ENCODE measurements at places on chromosomes 3 and 15.

DNA sequence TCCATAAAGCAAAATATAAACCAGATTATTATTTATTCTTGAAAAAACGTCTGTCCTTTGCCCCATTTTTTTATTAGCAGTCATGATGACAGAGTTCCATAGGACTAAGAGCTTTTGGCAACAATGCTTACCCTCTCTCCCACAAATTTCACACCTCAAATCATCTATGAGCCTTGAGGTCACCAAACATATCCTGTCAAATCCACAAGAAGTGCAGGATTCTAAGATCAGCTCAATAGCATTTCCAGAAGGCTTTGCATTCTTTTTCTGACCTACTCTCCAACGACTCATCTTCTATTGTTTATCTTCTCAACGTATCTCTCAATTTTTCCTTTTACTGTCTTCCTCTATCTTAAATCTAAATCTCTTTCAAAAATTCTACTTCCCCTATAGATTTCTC, 619.1 kb upstream of the BCHE start:
- no peak for DNase-seq

DNA sequence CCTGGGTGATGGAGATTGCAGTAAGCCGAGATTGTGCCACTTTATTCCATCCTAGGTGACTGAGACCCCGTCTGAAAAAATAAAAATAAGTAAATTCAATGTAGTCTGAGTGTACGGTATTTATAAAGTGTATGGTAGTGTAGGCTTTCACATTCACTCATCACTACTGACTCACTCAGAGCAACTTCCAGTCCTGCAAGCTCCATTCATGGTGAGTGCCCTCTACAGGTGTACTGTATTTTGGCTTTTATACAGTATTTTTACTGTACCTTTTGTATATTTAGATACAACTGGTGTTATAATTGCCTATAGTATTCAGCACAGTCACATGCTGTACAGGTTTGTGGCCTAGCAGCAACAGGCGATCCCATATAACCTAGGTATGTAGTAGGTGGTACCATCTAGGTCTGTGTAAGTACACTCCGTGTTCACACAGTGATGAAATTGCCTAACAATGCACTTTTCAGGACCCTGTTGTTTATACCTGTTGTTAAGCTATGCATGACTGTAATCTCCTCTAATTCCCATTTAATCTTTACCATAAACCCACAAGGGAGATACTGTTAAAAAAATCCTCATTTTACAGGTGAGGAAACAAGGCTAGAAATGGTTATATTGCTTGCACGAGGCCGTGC, 19.3 kb downstream of the CACNA1D start:
- DNase-seq, result no peak

DNA sequence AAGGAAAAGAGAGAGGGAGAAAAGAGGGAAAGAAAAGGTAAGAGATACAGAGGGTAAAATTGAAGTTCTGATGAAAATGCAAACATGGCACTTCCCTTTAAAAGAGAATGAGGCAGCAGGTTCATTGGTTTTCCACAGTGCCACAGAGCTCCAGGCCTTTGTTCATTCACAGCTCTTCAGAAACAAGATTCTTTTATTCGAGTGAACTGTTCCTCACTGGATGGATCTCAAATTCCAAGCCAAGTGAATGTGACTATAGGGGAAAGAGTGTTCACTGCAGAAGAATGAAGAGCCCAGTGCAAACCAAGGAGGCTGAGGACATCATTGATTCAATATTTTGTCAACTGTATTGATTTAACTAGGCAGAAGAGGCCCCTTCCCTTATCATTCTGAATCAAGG, 280.3 kb upstream of the PROK2 start:
- DNase-seq, result no peak

GRCh38 chr3:6097556-6097955, 763.4 kb upstream of the GRM7 start:
- no peak for DNase-seq

DNA sequence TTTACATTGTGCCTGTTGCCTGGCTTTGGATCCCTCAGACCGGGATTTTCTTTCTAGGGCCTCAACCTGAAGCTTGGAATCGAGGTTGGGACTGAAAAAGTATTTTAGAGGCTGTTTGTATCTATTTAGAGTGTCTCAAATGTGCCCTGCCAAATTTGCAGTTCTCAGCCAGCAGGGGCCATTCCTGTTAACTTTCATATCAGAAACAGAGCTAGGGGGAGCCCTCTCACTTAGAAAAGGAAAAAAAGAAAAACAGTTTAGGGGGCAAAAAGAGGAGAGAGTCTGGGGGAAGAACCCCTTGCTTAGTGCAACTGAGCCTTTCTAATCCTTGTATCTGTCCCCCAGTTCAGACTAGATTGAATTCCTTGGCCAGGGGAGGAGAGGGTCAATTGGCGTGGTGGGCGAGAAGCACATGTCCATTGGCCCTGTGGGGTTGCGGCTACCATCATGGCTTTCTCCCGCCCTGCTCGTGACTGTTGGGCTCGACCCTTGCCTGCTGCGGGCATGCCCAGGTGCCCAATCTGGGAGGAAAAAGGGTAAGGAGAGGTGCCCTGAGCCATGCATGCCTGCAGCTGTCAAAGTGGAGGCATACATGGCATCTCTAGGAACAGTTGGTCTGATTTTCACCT, 101.6 kb downstream of the CFAP44 start:
- no peak for DNase-seq

DNA sequence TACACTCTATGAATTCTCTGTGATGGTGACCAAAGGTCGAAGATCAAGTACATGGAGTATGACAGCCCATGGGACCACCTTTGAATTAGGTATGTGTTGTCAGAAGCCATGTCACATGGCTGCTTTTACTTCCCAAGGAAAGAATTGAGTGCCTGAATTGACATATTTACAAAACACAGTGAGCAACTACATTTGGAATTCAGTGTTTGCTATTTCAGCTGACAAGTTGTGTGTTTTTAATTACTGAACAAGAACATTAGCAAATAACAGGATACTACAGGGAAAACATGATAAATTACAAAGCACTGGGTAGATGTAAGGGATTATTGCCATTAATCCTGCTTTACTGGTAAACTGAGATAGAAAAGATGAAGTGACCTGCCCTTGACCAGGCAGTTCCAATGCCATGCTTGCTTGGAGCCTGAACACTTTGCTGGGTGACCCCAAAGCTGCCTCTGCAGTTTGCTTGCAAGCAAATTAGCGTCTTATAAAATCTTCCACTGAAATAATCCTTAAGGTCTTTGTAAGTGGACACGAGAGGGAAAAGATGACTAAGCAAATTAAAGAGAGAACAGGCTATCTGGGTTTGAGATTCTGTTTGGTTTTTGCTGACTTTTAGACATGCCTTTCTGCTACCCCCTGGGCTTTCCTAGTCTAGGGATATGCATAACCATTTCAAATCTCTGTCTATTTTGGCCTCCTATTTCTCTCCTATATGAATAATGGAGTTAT, 98.2 kb downstream of the HCN4 start:
- DNase-seq, result no peak

DNA sequence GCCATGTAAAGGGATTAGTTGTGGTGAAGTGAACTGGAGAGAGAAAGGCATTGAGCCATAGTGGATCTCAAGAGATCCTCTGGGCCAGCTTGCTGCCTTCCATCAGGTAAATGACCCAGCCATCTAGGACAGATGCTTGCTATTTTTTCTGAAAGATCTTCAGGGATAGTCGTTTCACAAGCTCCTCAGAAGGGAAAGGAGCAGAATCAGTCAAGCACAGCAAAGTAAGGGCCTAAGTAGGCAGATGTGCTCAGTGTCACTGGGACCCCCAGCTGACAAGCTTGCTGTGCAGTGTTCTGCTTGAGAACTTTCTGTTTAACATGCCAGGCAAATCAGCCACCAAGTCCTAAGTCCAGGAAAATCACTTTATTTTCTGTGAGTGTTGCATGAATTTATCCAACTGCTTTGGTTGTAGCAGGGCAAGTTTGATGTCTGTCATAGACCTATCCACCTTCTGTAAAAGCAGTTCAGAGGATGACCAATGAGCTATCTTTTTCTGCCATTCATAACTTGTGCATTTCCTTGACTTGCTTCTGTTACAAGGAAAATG, 319.8 kb downstream of the IL5RA start:
- no peak for DNase-seq

DNA sequence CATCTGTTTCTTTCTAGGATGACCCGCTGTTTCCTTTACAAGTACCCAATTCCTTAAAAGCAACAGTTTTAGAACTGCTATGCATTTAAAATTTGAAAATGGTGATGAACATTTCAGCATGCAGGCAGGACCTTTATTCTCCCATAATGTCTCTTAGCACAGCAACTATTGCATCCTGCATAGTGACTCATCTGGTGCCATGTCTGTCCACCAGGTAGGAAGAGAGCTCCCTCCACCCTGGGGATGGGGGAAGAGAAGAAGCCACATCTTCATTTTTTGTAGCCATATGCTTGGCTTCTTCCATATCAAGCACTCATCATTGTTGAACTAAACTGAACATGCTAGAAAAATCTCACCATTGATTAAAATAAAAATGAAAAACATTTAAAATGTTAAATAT, 9.9 kb downstream of the GPR15 start:
- DNase-seq, result no peak

DNA sequence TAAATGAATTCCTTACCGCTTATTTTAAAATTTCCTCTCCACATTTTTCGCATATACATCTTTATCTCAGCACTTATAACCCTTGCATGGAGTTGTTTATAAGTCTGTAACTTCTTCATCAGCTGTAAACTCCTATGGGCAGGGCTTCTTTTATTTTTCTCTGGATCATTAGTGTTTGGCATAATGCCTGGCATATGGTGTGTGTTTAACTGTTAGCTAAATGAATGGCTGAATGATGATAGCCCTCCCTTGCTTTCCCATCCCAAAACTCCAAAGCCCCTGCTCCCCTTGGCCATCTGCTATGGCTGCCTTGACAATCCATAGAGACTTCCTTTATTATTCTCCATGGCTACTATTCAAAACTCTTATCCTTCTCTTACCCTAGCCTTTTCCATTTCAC, 48.1 kb upstream of the SEMA6D start:
- DNase-seq, result no peak

DNA sequence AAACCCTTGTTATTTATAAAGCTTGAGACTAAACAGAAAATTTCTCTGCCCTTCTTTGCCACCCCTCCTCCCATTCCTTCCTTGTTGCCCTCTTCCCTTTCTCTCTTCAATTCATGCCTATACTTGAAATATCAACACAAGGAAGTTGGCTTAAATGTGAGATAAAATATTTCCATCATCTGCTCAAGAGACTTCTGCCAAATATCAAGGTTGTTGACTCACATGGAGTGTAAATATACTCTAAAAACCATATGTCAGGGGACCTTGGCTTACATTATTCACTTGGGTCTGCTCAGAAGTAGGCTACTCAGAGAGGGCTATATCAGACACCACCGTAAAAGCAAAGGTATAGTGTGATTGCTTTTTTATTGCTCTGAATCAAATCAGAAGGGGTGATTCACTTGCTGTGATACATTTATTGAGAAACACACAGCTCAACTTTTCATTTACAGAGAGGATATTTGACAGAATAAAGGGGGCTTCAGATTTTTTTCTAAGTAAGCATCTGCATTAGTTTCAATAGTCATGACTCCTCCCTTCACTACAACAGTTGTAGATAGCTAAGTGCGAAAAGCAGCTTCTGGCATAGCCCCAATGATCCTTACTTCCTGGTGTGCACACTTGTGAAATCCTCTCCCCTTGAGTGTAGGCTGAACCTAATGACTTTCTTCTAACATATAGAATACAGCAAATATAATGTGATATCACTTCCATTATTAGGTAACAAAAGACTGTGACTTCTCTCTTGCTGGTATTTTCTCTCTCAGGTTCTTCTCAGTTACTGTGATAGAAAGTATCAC, 386.2 kb downstream of the EFHB start:
- no peak for DNase-seq

DNA sequence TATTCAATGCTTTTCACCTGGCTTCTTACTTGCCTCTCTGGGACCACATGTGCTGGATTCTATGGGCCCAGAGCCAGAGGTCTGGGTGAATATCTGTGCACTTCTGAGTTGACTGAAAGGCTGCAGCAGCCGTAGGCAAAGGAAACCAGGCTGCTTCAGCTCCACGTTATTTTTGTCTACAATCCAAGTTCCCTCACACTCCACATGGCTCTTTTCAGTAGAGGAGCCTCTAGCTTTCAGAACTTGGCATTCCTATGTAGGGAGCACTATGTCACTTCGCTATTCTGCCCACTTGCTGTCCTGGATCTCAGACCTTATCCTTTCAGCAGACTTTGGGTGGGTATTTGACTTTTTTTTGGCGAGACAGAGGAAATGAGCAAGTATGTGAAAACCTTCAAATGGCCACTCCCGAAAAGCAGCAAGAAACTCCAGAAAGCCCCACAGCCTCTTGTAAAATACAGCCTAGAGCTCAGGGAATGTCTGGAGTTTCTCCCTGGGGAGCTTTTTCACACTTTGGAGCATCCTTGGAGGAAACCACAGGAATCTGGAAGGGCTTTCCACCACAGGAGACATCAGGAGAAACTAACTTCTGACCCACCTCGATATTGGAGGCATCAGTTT, 80.9 kb downstream of the DUT start:
- DNase-seq, result no peak

DNA sequence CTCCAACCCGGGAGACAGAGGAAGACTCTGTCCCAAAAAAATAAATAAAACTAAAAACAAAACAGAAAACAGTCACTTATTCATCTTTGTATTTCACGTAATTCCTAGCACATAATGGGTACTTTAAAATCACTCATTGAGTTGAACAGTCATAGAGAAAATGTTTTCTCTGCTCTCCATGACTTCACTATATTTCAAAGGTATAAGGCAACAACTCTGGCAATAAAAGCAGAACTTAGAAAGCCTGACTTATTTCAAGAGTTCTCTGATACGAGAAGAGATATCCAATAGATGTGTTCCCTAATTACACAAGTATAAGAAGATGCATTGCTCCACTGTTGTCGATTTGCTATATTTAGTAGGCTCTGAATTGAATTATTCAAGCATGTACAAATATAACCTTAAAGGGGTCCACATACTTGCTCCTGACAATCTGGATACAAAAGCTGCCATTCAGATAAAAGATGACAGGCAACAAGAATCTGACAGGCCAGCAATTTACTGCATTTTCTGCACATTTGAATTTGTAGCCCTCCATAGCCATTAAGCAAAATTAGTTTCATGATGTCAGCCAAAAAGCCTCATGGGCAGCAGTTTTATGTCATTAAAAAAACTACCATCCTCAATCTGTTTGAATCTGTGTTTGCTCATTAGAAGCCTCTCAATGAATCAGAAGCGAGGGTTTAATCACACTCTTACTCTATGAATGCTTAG, 47.9 kb downstream of the PEAK1 start:
- no peak for DNase-seq

GRCh38 chr3:167972502-167972901, 123.2 kb downstream of the GOLIM4 start:
- no peak for DNase-seq

DNA sequence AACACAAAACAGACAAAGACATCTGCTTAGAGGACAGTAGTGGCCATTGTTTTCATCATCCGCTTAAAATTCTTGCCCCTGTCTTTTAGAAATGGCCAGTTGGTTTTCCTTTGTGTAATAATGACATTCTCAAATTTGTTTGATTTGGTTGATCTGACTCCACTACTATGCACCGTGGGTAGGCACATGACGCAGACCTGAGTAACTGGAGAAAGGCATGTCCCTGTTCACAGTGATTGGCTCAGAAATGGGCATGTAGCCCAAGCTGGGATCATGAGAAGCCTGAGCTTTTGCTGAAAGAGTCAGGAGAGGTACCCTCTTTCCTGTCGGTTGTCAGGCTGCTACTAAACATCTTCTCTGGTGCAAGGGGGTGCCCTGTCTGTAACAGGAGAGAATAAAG, 36.6 kb upstream of the MAGI1 start:
- no peak for DNase-seq

Data from left lobe of liver (tissue), 2 donors.